ENCODE measurements at places on chromosomes 4 and X.

GRCh38 chrX:47160781-47161180 is 15.8 kb downstream of the RBM10 start:
- no peak for DNase-seq

GRCh38 chrX:124280294-124280902 is 52.1 kb upstream of the TEX13D start:
- no peak for DNase-seq

DNA sequence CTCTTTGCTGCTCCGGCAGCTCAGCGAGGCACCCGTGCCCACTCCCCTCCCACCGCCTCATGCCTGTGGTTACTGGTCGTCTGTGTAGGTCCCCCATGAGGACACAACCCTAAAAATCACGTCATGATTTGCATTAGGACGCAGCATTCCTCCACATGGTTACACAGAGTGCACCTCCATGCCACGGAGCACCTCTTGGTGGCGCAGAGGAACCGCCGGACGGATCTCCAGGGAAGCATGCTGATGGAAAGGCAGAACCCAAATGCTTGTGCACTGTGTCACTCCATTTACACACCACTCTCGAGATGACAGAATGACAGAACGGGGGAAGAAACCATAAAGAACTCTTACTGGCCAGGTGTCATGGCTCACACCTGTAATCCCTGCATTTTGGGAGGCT is 22.4 kb downstream of the FAM53A start:
- DNase-seq: no peak

- DNase-seq: no peak
Observed at GRCh38 chr4:82801910-82802521, 3.4 kb upstream of the SCD5 start.

DNA sequence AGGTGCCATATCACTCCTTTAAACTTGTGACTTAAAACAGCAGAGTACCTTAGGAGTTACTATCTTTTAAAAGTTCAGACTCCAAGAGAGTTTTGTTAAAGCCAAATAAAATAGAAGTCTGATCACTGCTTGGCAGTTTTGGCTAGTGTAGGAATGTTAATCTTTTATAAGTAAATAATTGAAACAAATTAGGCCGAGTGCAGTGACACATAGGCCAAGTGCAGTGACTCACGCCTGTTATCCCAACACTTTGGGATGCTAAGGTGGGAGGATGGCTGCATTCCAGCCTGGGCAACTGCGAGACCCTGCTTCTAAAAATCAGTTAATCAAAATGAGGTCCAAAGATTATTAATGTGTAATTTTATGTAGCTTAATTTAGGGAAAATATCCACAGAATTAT is 37.2 kb downstream of the WDR44 start:
- no peak for DNase-seq

GRCh38 chrX:124433186-124433585 is 86.8 kb downstream of the SH2D1A start:
- no peak for DNase-seq

- no peak for DNase-seq
Observed at GRCh38 chr4:25969374-25970155, 55.5 kb downstream of the SMIM20 start.

DNA sequence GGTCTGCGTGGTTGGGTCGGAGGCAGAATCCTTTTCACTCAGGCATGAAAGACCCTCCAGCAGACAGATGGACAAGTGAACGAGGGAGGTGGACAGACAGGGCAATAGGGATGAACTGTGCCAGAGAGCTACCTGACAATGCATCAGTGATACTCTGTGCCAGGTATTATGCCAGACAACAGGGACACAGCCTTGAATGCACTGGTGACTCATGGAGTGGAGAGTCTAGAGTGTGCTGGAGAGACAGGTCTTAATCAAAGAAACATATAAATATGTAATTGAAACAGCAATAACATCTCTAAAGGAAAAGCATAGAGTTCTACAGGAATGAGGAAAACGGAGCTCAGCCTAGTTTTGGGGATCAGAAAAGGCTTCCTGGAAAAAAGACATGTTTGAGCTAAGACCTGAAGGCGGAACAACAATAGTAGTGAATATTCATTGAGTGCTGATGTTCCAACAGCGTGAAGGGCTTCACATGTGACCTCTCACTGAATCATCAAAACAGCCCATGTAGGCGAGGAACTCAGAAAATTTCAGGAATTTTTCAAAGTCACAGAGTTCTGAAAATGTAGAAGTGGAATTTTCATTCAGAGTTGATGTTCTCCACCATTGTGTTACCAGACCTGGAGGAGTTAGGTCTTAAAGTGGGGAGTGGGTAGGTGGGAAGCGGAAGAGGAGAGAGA is 20.0 kb upstream of the FGFBP2 start:
- no peak for DNase-seq

DNA sequence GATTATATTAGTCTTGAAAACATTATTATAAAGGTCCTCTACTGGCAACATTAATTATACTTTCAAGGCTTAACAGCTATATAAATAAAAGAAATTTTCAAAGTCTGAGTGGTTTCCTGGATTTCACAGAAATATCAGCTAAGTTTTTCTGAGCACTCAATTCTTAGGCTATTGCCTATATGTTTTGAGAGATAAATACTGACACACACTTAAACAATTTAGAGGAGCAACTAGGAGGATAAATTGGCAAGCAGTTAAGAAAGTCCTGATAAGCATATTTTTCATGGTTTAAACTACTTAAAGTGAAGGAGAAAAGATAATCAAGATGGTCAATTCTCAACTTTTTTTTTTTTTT is 2.7 kb upstream of the MGARP start:
- no peak for DNase-seq

DNA sequence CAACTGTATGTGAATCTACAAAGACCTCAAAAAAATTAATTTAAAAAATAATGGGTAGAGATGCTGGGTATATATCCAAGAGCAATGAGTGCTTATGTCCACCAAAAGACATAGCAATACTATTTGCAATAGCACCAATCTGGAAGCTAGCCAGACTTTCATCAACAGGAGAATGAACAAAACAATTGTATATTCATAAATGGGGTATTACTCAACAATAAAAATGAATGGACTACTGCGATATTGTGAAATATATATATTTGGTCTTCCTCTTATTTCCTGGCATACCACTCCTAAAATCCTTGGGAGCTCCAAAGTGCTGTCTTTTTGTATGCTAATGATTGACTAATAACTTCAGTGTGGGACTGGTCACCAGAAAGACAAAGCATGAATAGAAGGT is 77.5 kb downstream of the MSN start:
- DNase-seq: no peak

GRCh38 chr4:163380703-163381102 is 37.0 kb downstream of the NPY5R start:
- DNase-seq: no peak
